ENCODE measurements at places on chromosomes 13 and 19.

- DNase-seq, result no peak
Observed at GRCh38 chr13:39665763-39666162, 10.3 kb downstream of the COG6 start.

- peak; percentile 36 for DNase-seq
Observed at GRCh38 chr13:98285317-98285716, 108.2 kb upstream of the RNF113B start.

DNA sequence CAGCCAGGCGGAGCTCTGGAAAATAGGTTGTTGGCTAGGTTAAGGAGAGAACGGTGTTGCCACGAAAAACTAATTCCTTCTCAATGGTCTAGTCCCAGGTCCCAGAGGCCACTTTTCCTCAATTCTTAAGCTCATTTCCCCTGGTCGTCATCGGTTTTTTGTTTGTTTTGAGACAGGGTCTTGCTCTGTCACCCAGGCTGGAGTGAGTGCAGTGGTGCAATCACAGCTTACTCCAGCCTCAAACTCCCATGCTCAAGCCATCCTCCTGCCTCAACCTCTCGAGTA, 1.2 kb downstream of the SF3A2 start:
- no peak for DNase-seq

GRCh38 chr13:97403893-97404750, 29.8 kb upstream of the RAP2A start:
- no peak for DNase-seq

DNA sequence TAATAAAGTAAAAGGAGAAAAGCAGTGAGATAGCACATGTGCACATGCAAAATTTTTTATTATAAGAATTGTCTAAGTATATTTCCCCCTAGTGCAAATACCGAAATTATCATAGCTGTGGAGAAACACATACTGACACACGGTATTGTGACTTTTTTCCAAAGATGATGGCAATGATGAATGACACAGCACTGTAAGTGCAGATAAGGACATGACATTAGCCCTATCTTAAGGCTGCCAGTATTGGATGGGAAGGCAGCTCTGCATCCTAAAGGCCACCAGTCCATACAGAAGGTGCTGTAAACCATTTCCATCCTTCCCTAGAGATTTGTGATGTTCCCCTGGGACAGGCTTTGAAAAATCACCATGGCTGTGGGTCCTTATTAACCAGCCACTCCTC, 11.5 kb upstream of the MICU2 start:
- DNase-seq, result no peak

DNA sequence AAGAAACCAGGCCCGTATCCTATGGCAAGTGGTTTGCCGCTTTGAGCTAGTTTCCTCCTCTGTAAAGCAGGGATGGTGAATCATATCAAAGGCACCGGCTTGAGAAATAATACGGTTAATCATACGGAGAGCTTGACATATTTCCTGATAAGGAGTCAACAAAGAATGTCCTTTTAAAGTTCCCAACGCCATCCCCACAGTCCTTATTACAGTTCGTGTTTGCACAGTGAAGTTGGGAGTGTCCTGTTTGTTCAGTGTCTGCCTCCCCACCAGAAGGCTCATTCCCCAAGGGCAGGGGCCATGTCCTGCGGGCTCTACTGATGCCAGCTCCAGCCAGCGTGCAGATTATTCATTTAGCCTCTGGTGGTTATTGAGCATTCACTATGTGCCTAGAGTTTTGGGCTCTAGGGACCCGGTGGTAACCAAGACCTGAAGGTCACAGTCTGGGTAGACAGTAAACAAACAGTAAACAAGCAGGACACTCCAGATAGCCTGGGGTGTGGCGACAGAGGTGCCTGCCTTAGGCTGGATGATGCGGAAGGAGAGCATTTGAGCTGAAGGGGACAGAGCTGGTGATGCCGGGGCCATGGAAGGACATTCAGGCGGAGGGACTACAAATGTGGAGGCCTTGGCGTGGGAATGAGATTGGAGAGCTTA, 6.3 kb downstream of the GRAMD1A start:
- no peak for DNase-seq

GRCh38 chr13:101837288-101837687, 384.8 kb downstream of the ITGBL1 start:
- DNase-seq, result no peak

GRCh38 chr13:29835280-29836061, 14.9 kb downstream of the UBL3 start:
- no peak for DNase-seq

GRCh38 chr13:111370570-111371535, 50.4 kb downstream of the TEX29 start:
- no peak for DNase-seq

- no peak for DNase-seq
Observed at GRCh38 chr19:7349961-7350711, 1.4 kb downstream of the ARHGEF18 start.

GRCh38 chr19:38900202-38900629, 447 bp downstream of the NFKBIB start:
- DNase-seq, result no peak

DNA sequence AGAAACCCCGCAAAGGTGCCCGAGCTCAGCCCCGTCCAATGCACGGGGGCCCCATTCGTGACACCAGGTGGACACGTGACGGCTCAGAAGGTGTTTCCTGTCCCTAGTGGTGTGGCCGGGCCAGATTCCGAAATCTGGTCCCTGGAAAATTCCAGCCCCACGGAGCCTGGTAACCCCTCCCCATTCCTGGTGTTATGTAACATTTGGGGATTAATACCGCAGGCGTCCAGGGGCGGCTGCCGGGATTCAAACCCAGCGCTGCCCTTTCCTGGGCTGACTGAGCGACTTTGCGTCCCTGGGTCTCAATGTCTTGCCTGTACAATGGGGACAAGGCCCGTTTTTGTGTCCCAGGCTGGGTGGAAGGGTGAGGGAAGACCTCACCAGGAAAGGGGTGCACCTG, 1.0 kb upstream of the PLK5 start:
- DNase-seq, result no peak

DNA sequence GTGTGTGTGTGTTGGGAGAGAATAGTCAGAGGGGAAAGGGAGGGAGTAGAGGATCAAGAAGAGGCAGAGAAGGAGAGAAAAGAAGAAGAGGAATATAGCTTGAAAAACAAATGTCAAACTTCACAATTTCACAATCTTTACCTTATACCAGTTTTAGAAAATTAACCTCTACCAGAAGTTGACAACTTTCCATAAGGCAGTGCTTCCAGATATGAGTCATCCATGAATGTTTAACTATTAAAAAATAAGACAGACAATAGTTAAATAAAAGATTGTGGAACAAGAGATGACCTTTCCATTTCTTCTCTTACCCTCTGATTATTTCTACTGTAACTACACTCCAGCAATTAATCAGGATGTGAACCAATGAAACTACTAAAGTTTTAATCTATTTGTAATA, 229.4 kb downstream of the ITGBL1 start:
- no peak for DNase-seq

Measured in NCI-H2029 treated with DMSO at 0.1 percent for 48 hours (cell line).